ENCODE measurements at places on chromosomes 3 and 15. TPM values are rescaled to one million over a fixed set of nuclear protein-coding genes. Genes with fewer than 3 reads are reported as not detected.

- DNase-seq: peak; percentile 36
These were observed 3.8 kb downstream of the PKM start for GRCh38 chr15:72227192-72227586.

DNA sequence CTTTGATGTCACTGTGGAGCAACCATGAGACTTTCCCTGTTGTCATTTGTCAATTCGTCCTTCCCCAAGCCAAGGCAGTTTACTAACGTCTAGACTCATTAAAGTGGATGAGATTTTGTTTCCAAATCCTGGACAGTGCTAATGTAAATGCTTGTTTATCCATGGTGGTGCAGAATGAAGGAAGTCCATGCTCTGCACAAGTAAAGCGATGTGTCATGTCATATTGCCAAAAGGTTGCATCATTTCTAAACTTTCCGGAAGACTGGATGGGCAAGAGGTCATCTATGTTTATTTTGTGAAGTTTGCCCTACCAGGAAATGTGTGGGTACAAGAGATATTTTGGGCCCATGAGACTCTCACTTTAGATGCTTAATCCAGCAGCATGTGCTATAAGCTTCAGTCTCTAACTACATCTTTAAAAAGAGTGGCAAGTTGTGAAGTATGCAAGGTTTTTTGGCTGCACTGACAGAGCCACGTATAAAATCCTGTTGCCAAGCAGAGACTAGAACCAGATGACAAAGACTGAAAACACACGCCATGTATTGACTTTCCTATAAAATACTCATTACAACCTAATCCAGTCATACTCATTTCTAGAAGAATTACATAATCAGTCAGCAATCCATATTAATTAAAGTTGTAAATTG, 72.1 kb upstream of the FNDC3B start:
- DNase-seq: no peak

DNA sequence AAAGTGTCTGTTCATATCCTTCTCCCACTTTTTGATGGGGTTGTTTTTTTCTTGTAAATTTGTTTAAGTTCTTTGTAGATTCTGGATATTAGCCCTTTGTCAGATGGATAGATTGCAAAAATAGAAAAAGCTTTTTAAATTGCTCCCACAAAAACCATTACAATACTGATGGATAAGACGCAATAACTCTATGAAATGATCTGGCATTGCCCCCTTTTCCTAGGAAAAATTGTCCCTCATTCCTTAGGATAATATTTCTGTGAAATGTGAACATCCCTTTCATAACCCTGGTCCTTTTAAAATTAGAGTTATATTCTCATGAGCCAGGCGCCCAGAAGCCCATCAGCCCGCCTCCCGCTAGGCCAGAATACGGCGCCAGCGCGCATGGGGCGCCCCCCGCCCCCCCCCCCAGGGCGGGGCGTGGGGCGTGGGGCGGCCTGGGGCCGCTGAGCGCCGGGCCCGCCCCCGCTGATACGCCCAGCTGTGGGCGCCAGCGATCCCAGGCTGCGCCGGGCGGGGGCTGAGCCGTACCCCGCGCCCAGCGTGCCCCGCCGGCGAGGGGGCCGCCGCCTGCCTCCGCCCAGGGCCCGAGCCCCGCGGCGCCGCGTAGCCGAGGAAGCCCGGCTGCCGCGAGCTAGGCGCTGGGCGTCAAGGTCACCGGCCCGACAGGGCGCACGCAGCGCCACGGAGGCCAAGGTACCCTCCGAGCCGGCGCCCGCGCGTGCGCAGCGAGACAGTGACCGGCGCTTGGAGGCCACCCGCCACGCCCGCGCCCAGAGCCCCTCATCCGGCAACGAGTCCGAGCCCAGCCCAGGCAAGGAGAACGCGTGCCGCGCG, 11.1 kb upstream of the ROPN1B start:
- DNase-seq: no peak

DNA sequence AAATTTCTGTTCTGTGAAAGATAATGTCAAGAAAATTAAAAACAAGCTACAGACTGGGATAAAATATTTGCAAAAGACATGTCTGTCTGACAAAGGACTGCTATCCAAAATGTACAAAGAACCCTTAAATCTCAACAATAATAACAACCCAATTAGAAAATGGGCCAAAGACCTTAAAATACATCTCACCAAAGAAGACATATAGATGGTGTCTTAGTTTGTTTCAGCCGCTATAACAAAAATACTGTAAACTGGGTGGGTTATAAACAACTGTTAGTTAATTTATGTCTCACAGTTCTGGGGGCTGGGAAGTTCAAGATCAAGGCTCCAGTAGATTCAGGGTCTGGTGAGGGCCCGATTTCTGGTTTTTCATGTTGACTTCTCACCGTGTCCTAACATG, 106.2 kb upstream of the AGTR1 start:
- DNase-seq: no peak

DNA sequence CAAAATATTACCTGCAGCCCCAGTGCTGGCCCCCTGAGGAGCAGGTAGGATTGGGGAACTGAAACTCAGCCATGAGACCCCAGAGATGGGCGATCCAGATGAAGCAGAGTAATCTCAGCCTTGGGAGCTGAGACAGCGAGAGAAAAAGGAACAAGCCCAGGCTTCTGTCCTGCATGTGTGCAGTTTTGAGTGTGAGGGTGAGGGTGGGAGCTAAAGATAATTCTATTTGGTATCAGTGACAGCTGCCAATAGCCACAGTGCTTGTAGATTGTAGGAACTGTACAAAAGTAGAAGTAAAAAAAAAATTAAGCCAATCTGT, 5.9 kb downstream of the ATP8B4 start:
- DNase-seq: no peak

- no peak for DNase-seq
These were observed 6.9 kb downstream of the KIF7 start for GRCh38 chr15:89648106-89649012.

DNA sequence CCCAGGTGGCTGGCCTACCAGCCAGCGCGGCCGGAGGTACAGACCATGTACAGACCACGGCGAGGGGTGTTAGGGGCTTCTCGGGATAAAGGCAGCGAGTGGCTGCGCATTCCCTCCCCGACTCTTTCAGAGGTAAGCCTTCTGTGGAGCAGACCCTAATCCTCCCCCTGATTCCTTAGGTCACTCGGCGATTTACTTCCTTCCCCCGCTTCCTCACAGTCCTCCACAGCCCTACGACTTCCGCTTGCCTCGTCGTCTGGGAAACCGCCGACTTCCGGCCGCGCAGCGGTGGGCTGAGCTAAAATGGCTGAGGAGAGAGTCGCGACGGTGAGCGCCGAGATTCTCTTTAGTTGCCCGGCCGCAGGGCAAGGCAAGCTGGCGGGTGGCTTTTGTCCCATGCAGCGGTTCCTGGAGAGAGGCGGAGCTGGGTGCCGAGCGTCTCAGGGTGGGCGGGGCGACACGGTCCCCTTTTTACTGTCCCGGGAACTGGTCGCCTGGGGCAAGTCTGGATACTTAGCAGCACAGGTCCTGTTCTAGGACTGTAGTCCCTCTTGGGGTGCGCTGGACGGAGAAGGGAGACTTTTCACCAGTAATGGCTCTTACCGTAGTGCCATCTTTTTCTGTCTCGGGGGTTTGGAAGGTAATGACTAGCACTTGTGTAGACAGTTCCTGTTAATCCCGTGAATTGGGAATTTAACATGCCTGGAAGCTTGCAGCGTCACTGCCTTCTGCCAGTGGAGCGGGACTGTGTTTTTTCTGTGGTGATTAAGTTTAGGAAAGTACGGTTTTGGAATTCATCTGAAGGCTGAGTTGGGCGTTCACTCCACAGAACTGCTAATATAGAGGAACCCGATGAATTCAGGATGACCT, at the start of the genes BBS4 and HIGD2B:
Gene BBS4, plus strand, starts transcription at position 283 of the 870 bp plus-strand sequence. Its CDS starts 21 bp downstream, at position 304.
Gene HIGD2B, minus strand, starts transcription at position 258 of the 870 bp plus-strand sequence. CDS start 9,808 bp downstream, outside the sequence.
- DNase-seq: peak; percentile 76

Gene ALAS1
- 70.9 TPM for total RNA-seq

DNA sequence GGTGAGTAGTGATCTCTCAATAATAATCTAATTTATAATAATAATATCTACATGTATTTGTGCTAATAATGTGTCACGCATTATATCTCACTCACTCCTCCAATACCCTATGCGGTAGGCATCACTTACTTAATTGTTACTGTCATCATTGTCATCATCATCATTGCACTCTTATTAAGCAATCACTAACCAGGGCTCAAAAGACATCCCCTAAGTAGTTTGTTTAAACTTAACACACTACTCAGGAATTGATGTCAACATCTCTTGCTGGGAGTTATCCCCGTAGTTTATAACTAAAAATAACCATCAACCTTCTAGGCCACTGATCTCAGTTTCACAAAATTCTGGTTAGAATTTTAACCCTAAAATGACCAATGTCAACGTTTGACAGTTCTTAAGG, 56.8 kb upstream of the ICE2 start:
- no peak for DNase-seq

DNA sequence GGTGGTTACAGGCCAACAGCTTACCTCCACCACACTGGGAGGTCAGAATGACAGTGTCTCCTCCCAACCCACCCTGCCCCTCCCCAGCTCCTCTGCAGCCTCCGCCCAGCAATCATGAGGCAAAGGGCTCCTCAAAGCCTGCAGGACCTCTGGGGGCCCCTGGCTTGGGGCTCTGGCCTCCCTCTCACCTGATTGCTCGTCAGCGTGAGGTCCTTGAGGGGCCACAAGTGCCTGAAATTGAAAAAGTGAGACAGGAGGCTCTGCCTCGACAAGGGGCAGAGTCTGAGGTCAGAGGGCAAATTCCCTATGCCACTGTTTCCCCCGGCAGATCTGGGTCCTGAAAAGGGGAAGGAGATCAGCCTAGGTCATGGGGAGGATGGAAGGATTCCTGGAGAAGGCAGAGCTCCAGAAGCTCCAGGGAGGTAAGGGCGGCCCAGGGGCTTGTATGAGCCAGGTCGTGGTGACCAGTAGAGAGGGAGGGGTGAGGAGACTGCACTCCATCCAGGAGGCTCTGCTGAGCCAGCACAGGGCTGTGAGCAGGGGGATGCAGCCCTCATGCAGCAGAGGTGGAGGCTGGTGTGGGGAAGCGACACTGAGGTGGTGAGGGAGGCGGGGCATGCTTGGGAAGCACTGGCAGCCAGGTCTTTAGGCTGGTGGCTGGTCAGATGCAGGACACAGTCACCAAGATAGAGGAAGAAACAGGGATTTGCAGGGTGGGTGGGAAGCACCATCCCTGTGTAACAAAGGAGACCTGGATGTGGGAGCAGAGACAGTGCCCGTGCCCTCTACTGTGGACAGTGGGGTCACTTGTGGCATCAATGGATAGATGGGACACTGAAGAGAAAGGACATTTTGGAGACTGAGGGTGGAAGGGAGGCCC, 20.1 kb downstream of the ALS2CL start:
- no peak for DNase-seq

Gene PCSK6
- total RNA-seq: 0.65 TPM

- no peak for DNase-seq
These were observed 71.1 kb upstream of the XCR1 start for GRCh38 chr3:46098319-46098761.

Gene SAMD7
- total RNA-seq: not detected

Gene FOXL2
- total RNA-seq: not detected

DNA sequence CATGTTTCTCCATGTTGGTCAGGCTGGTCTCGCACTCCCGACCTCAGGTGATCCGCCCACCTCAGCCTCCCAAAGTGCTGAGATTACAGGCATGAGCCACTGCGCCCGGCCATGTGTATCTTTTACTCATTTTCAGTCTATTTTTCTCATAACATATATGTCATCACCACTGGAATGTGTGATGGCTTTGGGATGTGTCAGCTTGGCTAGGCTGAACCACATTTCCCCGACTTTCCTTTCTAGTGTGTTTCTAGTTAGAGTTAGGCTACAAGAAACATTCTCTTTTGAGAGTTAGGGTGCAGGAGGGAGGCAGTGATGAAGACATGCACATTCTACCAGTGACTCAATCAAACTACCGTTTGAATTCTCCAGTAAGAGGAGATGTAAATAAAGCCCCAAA, 444.9 kb upstream of the THBS1 start:
- DNase-seq: no peak

DNA sequence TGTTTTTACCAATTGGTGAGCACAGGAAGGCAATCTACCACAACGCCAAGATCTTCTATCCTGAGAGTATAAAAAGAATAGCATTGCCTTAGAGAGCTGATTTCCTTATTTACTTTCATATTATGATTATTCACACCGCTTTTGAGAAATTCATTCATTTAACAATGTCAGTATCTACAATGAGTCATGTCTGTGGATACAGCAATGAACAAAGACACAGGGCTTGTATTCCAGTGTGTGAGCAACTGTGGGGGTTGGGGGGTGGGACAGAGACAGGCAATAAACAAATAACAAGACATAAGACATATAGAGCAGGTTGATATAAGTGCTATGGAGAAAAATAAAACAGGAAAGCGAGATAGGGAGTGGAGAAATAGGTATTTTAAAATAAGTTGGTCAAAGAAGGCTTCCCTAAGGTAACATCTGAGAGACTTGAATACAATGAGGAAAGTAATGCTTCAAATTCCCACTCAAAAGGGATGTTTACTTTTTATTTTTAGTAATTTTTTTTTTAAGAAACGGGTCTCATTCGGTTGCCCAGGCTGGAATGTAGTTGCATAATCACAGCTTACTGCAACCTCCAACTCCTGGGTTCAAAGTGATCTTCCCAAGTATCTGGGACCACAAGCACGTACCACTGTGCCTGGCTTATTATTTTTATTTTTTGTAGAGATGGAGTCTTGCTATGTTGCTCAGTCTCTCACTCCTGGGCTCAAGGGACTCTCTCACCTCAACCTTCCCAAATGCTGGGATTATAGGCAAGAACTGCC, 45.7 kb downstream of the PGBD4 start:
- DNase-seq: no peak

Gene HIGD2B
- total RNA-seq: 0.18 TPM

GRCh38 chr3:53311882-53312281, 35.5 kb downstream of the DCP1A start:
- DNase-seq: no peak
